ENCODE measurements at places on chromosomes 11 and 22. TPM values are rescaled to one million over a fixed set of nuclear protein-coding genes. Genes with fewer than 3 reads are reported as not detected.

GRCh38 chr11:103091064-103091800 lies 728 bp downstream of the DCUN1D5 start:
- no peaks in the 10 kb centered on the region for H3K4me1 ChIP-seq
- DNase-seq = no peak
- H3K4me3 ChIP-seq = peak overlapping the region; percentile 96
- no peaks in the 10 kb centered on the region for H3K27me3 ChIP-seq
- H3K36me3 ChIP-seq = no peaks in the 10 kb centered on the region
- H3K27ac ChIP-seq = peak overlapping the region; percentile 81

- no peak overlapping the region for H3K4me3 ChIP-seq
- H3K27me3 ChIP-seq = no peaks in the 10 kb centered on the region
- no peaks in the 10 kb centered on the region for H3K36me3 ChIP-seq
- DNase-seq = no peak
- no peak overlapping the region for H3K27ac ChIP-seq
These were observed 66.2 kb downstream of the GRIK4 start for GRCh38 chr11:120577624-120578363.

The MMP27 gene
- not detected for total RNA-seq

The TCN1 gene
- not detected for total RNA-seq

GRCh38 chr11:121282886-121283502 lies 9.6 kb upstream of the SC5D start:
- DNase-seq = no peak
- H3K27me3 ChIP-seq = no peaks in the 10 kb centered on the region

DNA sequence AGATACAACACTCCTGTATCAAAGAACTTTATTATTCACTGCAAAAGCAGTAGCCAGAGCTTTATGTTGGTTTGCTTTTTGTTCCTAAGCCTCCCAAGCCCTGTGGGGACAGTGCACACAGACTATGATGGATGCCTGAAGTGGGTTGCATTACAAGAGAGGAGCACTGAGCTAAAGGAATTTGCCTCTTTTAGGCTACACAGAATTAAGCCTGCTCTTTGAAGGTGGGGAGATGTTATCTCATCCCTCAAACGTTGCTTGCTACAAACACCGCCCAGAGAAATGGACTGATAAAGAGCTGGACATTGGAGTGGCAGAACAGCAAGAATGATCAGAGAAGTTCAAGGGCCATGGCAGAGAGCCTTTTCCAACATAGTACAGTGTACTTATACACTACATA lies 2.5 kb upstream of the POGLUT3 start:
- no peak for DNase-seq
- no peak overlapping the region for H3K4me3 ChIP-seq
- H3K27ac ChIP-seq = no peak overlapping the region

DNA sequence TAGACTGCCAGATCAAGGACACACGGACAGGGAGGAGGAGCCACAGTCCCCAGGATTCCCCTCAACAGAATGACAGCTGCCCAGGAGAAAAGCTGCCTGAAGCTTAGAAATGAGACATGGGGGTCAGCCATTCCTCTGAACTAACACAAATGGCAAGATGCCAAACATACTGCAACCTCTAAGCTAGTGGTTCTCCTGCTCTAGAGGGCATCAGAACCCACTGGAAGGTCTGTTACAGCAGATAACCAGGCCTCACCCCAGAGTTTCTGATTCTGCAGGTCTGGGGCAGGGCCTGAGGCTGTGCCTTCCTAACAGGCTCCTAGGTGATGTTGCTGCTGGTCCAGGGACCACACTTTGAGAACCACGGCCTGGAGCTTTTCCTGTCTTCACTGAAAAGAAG lies 28.6 kb upstream of the BID start:
- peaks cover 42% of the 10 kb centered on the region for H3K4me1 ChIP-seq
- no peaks in the 10 kb centered on the region for H3K27me3 ChIP-seq
- H3K36me3 ChIP-seq = peaks cover 9% of the 10 kb centered on the region
- H3K27ac ChIP-seq = no peak overlapping the region
- H3K4me3 ChIP-seq = no peak overlapping the region
- no peak for DNase-seq

- no peaks in the 10 kb centered on the region for H3K27me3 ChIP-seq
- no peak for DNase-seq
- H3K4me3 ChIP-seq = no peak overlapping the region
- H3K36me3 ChIP-seq = no peaks in the 10 kb centered on the region
- no peak overlapping the region for H3K27ac ChIP-seq
These were observed 16.3 kb downstream of the HTR3A start for GRCh38 chr11:113991170-113991569.

All from GM12878 (cell line).